Lower lobe of right lung (tissue), 2 donors: ENCODE measurements at places on chromosomes 2 and 18.
A peak's percentile ranks its signal among the peaks of the same experiment; 100 is the strongest.

- no peak for DNase-seq
These were observed 274.7 kb downstream of the DYSF start for GRCh38 chr2:71728036-71728435.

GRCh38 chr2:160522951-160523710 is 29.5 kb upstream of the RBMS1 start:
- DNase-seq, result no peak

DNA sequence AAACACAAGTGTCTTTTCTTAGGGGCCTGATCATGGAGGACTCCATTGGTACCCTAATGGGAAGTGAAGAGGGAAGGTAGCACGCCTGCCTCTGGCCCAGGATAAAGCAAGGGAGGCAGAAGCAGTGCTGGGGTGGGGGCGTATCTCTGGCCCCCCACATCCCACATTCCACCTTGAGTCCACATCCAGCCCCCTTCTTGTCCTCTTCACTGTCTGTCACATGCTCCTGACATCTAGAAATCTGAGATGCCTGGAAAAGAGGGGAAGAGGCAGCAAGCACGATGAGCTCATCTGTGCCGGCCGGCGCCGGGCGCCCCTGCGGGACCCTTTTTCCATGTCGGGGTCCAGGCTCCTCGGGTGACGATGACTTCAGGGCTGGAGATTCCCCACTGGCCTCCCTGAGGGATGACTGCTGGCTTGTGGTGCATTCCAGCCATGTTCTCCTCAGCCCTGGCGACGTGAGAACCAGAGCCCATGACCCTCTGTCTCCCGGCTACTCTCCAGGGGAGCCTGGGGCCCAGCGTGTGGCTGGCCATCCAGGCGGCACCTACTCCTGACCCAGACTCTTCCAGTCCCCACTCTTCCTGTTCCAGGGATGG is 277.5 kb downstream of the DYSF start:
- DNase-seq, result no peak

GRCh38 chr2:219954331-219954730 is 326.9 kb downstream of the SLC4A3 start:
- no peak for DNase-seq

DNA sequence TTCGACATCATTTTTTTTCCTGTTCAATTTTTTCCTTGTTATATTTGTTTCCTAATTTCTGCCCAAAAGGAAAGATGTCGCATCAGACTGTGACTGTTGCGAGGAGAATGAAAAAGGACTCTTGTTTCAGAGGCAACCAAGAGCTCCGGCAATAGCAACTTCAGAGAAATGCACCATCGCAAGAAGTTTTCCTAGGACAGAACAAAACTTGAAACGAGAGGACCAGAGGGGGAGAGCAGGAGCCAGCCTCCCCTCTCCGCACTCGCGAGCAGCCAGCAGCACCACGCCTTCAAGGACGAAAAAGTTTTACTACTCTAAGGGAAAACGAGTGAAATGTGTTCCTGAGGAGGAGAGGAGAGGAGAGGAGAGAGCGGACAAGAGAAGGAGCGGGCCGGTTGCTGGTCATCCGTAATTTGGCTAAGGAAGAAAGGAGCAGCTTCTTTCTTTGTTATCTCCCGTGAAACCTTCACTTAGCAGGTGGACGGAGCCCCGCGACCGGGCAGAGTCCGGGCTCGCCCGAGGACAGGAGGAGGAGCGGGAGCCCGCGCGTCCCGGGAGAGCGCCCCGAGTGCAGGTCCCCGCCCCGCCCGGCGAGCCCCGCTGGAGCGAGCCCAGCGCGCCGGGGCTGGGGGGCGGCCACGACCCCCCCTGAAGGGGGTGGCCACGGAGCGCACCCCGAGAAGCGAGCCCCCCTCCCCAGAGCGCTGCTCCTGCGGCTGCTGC is 744 bp downstream of the POU3F3 start:
- DNase-seq, result no peak

GRCh38 chr2:46334389-46335271 is 37.4 kb downstream of the EPAS1 start:
- no peak for DNase-seq

DNA sequence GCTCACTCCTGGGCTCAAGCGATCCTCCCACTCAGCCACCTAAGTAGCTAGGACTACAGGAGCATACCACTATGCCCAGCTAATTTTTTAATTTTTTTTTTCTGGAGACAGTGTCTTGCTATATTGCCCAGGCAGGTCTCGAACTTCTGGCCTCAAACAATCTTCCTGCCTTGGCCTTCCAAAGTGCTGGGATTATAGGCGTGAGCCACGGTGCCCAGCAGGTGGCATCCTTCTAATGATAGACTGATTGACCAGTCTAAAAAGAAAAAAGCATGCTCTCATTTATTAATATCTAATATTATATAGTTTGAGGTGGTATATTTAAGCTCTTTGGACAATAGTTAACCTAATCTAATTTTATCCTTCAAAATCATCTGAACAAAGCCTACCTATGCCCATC is 198.6 kb downstream of the CAMKMT start:
- peak; percentile 47 for DNase-seq

- DNase-seq, result no peak
These were observed 111.6 kb downstream of the TACR1 start for GRCh38 chr2:75087736-75088135.

DNA sequence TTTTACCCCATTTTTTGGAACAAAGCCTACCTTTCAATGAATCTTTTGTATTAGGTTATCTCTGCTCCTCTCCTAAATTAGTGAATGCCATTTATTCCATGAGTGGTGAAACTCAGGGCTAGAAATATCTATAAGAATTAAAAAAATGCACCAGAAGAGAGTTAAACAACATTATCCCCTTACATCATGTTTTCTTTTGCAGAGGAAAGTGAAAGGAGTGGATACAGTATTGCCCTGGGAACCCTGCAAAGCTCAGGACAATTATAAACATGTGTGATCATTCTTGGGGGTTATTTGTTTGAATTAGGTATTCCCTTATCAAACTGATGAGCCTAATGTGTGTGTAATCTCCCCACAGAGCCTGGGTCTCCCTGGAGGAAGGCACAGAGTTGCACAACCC is 559.2 kb downstream of the RNF144A start:
- DNase-seq, result no peak

- DNase-seq, result no peak
These were observed 198.9 kb downstream of the BCL2 start for GRCh38 chr18:63120620-63121019.

- DNase-seq, result no peak
These were observed 83.3 kb downstream of the SMIM21 start for GRCh38 chr18:75344161-75344560.

DNA sequence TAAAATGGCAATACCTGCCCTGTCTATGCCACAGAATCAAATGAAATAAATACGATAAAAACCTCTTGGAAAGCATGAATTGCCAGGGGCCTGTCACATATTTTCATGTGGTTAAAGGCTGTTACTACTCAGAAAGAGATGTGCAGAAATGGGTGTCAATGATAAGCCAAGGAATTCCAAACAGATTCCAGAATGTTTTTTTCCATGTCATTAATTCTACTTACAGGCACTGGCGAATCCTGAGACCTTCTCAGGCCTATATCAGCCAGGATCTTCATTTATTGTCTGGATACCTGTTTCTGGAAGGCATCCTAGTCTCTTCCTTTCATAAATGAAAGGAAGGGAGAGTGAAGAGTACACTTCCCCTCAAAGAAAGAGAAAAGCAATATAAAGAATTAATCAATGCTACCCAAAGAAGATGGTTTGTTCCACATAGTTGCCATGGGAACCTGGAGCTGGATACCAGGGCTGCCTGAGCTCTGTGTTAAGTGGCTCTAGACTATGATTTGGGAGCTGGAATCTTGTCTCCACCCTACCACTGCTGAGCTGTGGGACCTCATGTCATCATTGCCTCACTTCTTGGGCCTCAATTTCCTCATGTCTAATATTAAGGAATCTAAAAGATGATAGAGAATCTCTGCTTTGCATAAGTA is 335.1 kb upstream of the SKOR2 start:
- no peak for DNase-seq

- no peak for DNase-seq
These were observed 9.9 kb downstream of the EPAS1 start for GRCh38 chr2:46306988-46307655.

DNA sequence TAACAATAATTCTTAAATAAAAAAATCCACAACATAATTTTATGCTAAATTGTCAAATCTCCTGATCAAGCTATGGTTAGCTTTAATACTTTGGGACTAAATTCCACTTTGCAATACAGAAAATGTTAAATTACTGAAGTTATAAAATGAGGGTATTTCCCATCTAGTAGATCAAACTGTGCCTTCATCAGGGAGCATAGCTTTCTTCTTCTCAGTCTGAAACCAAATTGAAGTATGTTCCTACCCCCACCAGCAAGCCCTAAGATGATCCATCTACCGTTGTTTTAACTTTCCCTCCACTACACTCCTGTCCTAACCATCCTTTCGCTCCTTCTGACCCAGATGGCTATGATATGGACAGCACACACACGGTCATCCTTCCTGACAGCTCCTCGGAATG is 24.4 kb upstream of the STK17B start:
- no peak for DNase-seq

DNA sequence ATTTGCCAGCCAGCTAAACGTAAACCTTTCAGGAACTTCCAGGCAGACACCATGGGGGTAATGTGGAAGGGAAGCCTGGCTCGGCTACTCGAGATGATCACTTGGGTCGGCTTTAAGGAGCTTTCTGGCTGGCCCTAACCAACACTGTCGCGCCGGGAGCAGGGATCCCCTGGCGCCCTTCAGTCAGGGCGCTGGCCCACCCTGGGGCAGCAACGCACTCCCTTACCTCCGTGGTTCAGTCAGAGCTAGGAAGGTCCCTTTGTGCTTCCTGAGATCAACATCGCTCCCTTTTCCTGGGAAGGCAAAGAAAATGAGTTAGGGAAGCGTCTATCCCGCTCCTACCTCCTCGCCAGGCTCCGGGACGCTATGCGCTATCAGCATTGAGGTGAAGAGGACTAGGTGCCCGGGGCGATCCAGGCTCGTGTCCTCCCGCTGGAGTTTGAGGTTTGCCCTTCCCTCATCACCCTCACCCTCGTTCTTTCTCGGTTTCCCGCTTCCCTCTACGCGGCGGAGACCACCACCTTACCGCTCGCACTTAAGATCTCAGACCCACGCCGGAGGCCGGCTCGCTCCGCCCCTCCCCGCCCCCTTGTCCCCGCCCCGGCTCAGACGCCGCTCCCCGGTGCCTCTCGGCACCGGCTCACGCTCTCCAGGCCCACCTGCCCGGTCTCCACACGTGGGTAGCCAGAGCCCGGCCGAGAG is 449 bp upstream of the ATRAID start:
- DNase-seq, result no peak

- DNase-seq, result no peak
These were observed 296.3 kb downstream of the DYSF start for GRCh38 chr2:71749671-71750101.

GRCh38 chr2:207729465-207729998 is 18.1 kb downstream of the CCNYL1 start:
- DNase-seq, result no peak
